ENCODE measurements at places on chromosomes 1 and 21.

DNA sequence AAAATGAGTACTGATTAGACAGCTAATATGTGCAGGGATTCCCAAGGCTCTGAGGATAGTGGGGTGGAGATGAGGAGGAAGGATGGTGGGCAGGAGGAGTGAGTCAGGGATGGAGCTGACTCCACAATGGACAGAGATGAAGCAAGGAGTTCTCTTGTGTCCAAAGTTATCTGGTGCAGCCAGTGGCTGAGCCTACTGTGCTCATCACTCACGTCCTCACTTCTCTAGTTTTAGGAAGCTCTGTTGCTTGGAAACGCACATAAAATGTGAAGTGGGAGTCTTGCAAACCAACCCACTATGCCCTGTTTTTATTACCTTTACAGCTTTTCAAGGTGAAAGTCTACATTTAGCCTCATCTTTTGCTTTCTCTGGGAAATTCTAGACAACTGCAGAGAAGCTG, 36.5 kb upstream of the SAMD13 start:
- no peak for DNase-seq

GRCh38 chr1:194338241-194338948, 1152.0 kb upstream of the B3GALT2 start:
- no peak for DNase-seq

DNA sequence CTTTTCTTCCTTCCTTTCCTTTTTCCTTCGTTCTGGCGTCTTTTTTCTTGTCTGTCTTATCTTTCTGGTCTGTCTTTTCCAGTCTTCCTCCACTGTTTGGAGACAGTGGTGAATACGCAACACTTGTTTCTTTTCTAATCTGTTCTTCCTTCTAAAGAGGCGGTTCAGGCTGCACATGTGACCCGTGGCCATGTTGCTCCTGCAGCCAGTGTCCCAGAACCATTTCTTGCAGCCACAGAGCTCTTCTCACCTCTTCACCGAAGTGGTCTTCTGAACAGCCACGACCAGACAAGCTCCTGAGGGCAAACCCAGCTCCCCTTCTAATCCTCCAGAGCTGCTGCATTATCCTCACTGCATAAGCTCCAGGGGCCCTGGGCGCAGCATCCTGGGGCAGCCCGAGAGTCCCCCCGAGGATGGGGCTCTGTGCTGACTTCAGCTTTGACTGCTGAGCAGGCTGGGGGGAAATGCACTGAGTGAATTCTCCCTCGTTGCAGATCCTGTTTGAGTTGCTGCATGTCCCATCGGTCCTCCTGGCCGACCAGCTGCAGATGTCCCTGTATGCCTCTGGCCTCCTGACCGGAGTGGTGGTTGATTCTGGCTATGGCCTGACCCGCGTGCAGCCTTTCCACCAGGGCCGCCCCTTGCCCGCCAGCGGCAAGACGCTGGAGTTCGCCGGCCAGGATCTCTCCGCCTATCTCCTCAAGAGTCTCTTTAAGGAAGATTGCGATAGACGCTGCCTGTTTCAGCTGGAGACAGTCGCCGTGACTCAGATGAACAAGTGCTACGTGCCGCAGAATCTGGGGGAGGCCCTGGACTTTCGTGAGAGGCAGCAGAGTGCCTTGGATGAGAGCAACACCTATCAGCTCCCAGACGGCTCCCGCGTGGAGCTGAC, 70.4 kb downstream of the ACTL8 start:
- DNase-seq = no peak

- peak; percentile 52 for DNase-seq
Observed at GRCh38 chr1:154951901-154952657, 3.8 kb downstream of the PBXIP1 start.

- DNase-seq = no peak
Observed at GRCh38 chr1:153786038-153786790, 11.0 kb downstream of the SLC27A3 start.

GRCh38 chr1:157105988-157106812, 6.6 kb upstream of the ETV3L start:
- DNase-seq = no peak

GRCh38 chr1:30705698-30706097, 17.7 kb downstream of the MATN1 start:
- DNase-seq = no peak

DNA sequence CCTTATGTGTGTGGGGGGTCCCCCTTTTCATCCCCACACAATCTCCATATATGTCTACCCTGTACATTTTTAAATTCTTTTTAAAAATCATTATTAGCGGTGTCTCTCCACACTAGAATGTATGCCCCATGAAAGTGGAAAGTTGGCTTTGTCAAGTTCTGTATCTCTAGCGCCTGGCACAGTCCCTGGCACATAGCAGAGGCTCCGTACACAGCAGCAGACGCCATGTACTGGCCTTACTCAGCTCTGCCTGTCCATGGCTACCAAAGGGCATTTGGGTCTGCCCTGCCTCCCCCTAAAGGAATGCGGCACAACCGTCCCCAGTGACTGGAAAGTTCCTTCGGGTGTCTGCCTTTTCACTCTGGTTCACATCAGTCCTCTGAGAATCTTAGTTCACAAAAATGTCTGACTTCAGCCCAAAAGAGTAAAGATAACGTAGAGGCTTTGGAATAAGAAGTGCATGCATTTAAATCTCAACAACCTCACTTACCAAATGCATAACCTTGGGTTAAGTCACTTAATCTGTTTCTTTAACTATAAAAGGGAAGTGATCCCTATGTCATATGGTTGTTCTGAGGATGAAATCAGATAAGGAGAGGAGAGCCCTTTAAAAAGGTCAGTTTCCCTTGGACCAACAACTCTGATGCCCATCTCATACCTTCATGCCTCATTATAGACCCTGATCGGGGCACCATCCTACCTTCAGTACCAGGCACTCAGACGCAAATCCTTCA, 61.1 kb downstream of the CD46 start:
- no peak for DNase-seq

DNA sequence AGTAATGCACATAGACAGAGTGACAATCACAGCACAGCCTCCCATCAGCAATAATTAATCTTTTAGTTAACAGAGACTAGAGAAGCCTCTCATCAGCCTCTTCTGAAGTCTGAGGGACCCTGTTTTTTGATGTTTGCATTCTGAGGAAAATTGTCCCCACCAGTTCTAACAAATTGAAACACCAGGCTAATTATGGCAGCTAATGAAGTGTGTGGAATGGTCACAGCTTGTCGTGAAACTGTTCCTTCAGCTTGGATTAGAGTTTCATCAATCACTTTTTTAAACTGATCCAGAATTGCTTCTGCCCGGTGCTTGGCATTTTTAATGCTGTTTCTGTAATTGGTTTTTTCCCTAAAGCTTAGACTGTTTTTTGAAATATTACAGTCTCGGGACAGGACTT, 208.0 kb downstream of the SPATA17 start:
- DNase-seq = no peak

DNA sequence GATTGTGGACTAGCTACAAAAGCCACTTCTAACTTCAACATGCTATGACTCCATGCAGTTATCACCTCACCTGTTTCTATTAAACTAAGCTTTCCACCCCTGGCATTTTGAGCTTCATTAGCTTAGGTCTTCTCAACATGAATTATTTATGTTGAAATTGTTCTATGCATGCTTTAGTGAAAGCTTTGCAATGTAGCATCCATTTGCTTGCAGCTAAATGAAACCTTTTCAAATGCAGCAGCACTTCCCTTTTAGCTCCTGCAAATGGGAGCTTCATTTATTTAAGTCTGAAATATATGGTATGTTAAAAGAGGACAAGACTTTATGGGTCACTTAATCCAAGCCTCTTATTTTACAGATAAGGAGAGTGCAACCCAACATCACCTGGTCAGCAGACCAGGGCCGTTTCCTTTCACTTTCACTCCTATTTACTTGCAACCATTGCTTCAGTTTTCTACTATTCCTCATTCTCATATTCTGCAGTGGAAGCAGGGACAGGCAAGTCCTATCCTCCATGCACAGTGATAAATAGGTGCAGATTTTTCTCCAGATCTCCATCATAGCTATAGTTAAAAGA, 56.4 kb upstream of the SAMSN1 start:
- DNase-seq = no peak

- DNase-seq = no peak
Observed at GRCh38 chr1:97451046-97451826, 469.6 kb downstream of the DPYD start.

DNA sequence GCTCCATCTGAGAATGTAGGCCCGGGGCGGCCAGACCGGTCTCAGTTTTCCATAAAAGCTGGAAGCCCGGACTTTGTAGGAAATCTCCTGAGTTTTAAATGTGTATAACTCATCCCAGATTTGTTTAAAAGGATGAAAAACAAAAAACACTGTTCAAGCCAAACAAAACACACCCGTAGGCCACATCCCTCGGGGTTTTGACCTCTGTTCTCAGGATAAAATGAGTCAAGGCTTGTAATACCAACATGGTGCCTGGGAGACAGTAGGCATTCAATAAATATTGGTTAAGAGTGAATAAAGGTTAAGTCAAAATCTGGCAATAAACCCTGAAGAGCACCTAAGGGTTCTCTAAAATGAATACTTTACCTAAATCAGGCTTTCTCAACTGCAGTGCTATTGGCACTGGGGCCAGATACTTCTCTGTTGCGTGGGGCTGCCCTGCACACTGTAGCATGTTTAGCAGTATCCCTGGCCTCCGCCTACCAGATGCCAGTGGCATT, 55.0 kb downstream of the KAZN start:
- no peak for DNase-seq

- no peak for DNase-seq
Observed at GRCh38 chr1:57678138-57678537, 254.3 kb upstream of the DAB1 start.

DNA sequence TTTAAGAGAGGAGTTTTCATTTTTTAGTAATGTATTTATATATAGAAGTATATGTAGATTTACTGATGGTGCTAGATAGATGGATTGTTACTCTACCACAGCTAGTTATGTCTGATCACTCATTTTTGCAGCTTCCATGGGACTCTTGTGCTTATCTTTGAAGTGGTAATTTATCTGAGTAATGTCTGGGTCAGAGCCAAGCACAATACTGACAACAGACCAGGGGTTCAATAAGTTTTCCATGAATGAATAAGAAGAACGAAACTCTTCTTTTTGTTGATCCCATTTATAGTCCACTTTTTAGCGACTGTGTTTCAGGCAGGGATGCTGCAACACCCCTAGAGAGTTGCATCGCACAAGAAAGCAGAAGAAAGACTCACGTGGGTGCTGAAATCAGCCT, 935.2 kb downstream of the PLA2G4A start:
- no peak for DNase-seq

DNA sequence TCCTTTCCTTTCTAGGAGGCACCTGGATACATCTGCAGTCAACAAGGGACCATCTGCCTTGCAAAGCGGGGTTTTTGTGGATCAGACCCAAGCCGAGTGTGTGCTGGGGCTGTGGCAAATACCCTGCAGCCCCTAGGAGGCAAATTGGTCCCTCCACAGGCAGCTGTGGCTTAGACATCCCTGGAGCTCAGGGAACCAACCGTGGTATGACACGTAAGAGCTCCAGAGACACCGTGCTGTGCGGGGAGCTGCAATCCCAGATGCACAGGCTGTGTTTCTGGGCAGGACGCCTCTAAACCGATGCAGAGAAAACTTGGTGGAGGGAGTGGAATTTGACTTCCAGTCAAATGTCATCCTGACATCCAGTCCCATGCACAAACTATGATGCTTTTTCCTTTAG, 141.5 kb downstream of the KAZN start:
- no peak for DNase-seq

- no peak for DNase-seq
Observed at GRCh38 chr21:32336711-32337110, 38.1 kb downstream of the MRAP start.

Data from activated T-cell treated with anti-CD3 and anti-CD28 coated beads for 1 hour (primary cell).